ENCODE measurements at places on chromosomes 3 and 15. TPM values are rescaled to one million over a fixed set of nuclear protein-coding genes. Genes with fewer than 3 reads are reported as not detected.

ECE2 gene
- total RNA-seq, result not detected

FRMD5 gene
- 0.24 TPM for total RNA-seq

CAND2 gene
- 5.0 TPM for total RNA-seq

GALNT15 gene
- 1.2 TPM for total RNA-seq

DPPA2 gene
- not detected for total RNA-seq

C3orf80 gene
- not detected for total RNA-seq

RASL12 gene
- total RNA-seq, result 39.0 TPM

AHSG gene
- not detected for total RNA-seq

CCR9 gene
- total RNA-seq, result not detected

RYR3 gene
- total RNA-seq, result not detected

USP13 gene
- total RNA-seq, result 9.2 TPM
